ENCODE measurements at places on chromosomes 13 and 19. TPM values are rescaled to one million over a fixed set of nuclear protein-coding genes. Genes with fewer than 3 reads are reported as not detected.

URI1 gene
- 26.3 TPM for total RNA-seq

BICRA gene
- total RNA-seq, result 27.0 TPM

KCNN4 gene
- 0.35 TPM for total RNA-seq

C5AR2 gene
- total RNA-seq, result not detected

KLK14 gene
- not detected for total RNA-seq

ZNF799 gene
- total RNA-seq, result 3.0 TPM
